ENCODE measurements at places on chromosomes 2 and 18. TPM values are rescaled to one million over a fixed set of nuclear protein-coding genes. Genes with fewer than 3 reads are reported as not detected.
A peak's percentile ranks its signal among the peaks of the same experiment; 100 is the strongest.

DNA sequence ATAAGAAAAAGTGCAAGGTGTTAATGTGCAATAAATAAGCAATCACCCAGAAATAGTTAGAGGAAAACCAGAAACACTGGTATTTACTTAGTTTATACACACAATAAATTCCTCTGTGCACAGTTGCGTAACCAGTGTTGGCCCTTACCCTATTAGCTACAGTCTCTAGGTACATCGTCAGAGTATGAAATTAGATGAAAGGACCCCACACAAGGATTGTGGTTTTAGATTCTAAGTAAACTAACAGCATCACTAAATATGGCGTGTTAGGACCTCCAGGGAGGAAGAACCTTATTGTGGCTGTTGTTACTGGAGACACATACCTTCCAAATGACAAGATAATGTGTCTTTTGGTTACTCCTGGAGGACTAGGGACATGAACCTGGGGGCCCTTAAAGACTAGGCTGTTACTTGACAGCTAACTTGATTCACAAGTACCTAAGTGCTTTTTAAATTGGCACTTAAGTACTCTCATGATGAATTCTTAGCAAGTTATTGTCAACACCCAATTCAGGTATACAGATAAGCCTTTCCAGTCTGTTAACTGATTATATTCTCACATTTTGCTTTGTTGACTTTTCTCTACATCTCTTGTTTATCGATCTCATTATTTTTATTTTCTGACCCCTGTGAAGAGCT, 115.3 kb downstream of the FEZ2 start:
- ATAC-seq = no peak

- ATAC-seq = no peak
Observed at GRCh38 chr18:78659748-78660147, 319.9 kb upstream of the SALL3 start.

DNA sequence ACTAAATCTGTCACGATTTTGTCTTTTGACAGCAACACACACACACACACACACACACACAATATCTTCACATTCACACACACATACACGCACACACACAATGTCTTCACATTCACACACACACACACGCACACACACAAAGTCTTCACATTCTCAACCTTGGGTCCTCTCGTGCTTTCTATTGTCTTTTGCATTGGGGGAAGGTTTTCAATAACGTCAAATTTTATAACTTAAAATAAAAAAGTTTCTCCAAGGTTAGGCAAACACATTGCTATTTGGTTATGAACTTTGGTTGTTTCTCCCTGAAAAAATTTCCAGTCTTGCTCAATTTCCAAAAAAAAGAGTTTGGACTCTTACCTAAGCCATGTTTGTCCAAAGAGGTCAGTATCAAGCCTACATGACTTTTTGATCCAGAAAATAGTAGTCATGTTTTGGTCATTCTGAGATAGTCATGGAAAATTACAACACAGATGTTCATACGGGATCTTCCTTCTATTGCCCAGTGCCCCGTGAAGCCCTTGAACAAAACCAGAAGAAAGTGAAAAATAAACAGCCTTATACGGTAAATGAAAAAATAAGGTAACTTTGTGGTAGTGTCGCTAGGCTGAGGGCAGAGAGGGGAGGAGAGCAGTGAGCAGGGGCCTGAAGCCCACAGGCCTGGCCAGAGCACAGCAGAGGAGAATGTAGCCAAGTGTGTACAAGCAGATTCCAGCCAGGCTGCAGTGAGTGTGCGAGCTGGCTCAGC, 542.8 kb upstream of the ID2 start:
- peak; percentile 95 for ATAC-seq

DNA sequence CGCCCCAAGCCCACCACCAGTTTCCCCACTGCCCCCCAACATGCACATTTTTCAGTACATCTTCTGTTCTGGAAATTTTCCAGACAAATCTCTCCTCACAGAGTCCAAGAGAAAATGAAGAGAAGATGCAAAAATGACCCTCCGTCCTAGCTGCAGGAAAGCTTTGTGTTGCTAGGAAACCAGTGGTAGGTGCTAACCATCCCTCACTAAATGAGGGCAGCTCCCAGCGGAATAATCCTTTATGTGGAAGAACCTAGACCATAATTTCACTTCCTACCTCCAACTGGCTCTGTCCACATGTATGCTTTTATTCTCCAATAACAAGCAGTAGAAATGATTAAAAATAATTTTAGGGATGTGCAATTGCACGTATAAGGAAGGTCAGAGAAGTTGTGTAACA, 311.9 kb upstream of the EPHA4 start:
- ATAC-seq = no peak

DNA sequence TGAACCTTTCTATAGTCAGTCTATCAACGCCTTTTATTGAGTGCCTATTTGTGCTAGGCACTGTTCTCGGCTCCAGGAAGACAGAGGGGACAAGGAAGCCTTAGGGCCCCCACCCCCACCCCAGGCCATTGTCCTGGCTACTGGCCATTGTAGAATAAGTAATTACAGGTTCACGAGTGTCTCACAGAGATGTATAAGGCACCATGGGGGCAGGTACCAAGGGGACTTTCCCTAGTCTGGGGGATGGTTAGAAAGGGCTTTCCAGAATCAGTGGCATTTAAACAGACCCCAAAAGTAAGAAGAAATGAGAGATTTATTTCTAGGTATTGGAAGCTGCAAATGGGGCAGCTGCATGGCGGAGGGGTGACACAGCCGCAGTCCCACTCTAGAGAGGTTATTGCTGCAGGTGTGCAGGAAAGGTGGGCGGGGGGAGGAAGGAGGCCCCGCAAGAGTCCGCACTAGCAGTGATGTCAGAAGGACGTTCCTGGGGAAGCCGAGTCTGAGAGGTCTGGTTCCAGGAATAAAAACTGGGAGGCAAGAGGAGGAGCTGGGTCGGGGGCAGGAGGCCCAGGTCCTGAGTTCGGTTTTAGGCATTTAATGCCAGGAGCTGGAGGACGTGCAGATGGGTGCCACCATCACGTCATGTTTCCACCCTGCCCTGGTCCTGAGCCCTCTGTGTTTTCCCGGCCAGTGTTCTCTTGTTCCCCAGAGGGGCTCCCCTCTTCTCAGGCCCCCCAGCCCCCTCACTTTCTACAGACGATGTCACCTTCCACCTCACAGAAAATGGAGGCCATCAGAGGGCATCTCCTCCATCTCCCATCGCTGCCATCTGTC, 30.5 kb downstream of the FOSL2 start:
- ATAC-seq = no peak

- ATAC-seq = peak; percentile 27
Observed at GRCh38 chr2:27737676-27738348, 33.7 kb upstream of the MRPL33 start.

DNA sequence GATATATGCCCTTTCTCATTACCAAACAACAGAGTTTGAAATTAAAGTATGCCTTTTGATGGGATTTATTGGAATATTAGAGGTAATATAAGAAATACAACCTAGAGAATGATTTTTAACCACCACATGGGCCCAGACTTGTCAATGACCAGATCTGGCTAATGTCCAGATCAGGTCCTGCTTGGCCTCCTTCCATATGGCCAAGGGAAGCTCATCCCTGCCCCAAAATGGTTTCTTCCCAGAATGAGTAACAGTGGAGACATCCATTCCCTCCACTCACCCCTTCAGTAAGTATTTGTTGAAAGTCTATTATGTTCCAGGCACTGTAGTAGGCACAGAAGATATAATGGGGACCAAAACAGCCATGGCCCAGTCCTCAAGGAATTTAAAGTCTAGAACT, 54.9 kb downstream of the ANTXR1 start:
- ATAC-seq = no peak

GRCh38 chr2:232480201-232481190, 7.1 kb downstream of the ECEL1 start:
- no peak for ATAC-seq

DNA sequence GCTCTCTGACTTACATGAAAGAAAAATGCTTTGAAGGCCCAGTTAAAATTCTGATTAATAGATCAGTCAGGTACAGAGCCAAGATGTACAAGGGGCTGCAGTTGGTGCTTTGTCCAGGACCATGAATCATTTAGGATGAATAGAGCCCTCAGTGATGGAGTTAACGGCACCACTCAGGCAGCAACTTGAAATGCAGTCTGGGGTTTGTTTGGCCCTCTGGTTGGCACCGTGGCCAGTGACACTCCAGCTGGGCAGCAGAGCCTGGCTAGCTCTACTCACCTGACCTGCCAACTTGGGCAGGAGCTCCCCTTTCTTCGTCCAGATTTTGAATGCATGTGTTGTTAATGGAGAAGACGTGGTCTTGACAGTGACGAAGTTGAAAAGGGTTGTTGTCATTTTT, 493.0 kb upstream of the ACVR2A start:
- no peak for ATAC-seq

DNA sequence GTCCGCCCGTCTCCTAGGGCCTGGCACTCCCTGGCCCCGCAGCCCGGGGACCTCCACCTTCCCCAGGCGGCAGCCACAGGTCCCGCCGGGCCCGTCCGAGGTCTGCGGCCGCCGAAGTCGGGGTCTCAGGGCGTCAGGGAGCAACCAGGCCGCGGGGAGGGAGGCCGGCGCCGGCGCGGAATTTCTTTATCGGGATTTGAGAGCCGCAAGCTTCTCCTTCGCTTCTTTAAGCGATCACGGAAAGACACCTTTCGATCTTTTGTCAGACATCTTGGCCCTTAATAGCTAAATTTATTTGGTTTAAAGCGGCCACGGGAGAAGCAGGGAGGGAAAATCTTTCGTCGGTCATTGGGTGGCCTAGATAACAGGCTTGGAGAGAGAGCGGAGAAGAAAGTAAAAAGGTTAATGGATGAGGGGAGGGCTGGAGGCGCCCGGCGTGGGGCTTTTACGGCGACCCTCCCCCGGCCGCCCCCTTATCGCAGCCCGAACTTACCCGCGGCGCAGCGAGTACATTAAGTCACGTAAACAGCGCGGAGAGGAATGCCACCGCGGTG, 4.3 kb upstream of the GATA6 start:
- ATAC-seq = no peak

GRCh38 chr2:54347622-54348021, 91.6 kb upstream of the TSPYL6 start:
- no peak for ATAC-seq

- no peak for ATAC-seq
Observed at GRCh38 chr2:160884056-160884455, 276.2 kb upstream of the TANK start.

GRCh38 chr18:61963705-61964104, 70.9 kb upstream of the RNF152 start:
- no peak for ATAC-seq

DNA sequence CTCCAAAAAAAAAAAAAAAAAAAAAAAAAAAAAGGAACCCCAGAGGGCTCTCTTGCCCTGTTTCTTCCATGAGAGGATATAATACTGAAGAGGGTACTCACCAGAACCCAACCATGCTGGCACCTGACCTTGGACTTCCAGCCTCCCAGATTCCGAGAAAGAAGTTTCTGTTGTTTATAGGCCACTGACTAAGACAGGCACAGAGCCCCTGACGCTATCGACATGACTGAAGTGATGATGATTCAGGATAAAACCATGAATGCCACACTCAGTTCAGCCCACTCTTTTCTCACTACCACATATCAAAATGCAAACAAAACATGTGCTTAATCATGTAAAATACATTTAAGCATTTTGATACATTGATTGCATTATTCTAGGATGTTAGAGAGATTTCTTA, 66.1 kb upstream of the CDCA7 start:
- no peak for ATAC-seq

DNA sequence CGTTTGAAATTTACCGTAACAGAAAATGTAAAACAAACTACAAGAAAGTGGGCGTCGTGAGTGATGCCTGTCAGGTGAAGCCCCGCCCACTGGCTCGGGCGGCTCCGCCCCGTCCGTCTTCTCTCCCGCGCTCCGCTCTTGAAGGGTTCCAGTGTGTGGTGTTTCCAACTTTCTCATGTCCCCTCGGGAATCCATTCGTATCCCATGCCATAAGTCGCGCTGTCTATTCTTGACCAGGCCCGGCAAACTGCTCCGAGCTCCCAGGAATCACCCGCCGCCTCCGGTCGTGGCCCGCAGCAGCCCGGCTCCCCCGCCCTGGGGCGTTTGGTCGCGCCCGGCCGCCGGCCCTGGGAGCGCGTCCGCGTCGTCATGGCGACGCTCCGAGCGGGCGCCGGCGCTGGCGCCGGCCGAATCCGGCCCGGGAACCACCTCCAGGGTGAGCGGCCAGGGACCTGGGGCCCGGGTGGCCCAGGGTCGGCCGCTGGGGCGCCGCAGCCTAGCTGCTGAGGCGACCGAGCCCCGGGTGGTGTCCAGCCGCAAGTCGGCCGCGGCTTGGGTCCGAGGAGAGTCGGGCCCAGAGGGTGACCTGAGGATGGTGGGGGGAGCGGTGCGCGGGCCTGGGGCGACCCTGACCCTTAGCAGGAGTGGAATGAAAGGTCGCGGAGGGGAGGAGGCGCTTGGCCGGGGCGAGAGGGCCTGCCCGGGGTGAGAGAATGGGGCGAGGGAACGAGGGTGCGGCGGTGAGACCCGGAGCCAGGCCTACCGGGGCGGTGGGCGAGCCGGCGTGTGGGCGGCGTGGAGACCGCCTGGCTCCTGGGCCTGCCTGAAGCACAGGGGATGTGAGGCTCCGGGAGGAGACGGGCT, at the start of gene CFAP221:
CFAP221 (plus strand) TSS at position 375 of the 864 bp plus-strand sequence. CDS start 1,683 bp downstream, outside the sequence.
- ATAC-seq = peak; percentile 91

Gene ZNF804A
- 0.08 TPM for total RNA-seq

Gene ATL2
- total RNA-seq = 329 TPM

Gene KCNK3
- 7.0 TPM for total RNA-seq

Gene BOLL
- not detected for total RNA-seq

Gene AQP12B
- not detected for total RNA-seq

Gene MEP1B
- not detected for total RNA-seq

Gene ASPRV1
- total RNA-seq = 1.3 TPM

Gene KCNS3
- 61.3 TPM for total RNA-seq

Gene KRTCAP3
- total RNA-seq = not detected

Gene CNGA3
- total RNA-seq = 5.1 TPM

Measured in gastroesophageal sphincter (tissue), 4 donors.